Karpas-422 (cell line): ENCODE measurements at places on chromosomes 13 and 19. TPM values are rescaled to one million over a fixed set of nuclear protein-coding genes. Genes with fewer than 3 reads are reported as not detected.

Gene OR10H3
- not detected in 2 replicates for total RNA-seq

GRCh38 chr13:114110091-114110829, 22.2 kb downstream of the RASA3 start:
- no peaks in the 10 kb centered on the region for H3K4me1 ChIP-seq
- H3K27me3 ChIP-seq, result no peaks in the 10 kb centered on the region
- no peaks in the 10 kb centered on the region for H3K36me3 ChIP-seq
- no peak for DNase-seq
- H3K27ac ChIP-seq, result no peak overlapping the region

GRCh38 chr13:25462301-25463125, 90.7 kb downstream of the ATP8A2 start:
- 0 out of 2 replicates have a peak, but pooled peaks cover 3% of the 10 kb centered on the region for H3K27me3 ChIP-seq
- peak; percentile 37 for DNase-seq
- H3K27ac ChIP-seq, result no peak overlapping the region
- no peaks in the 10 kb centered on the region for H3K36me3 ChIP-seq

GRCh38 chr19:50870417-50871089, 2.7 kb upstream of the KLK2 start:
- H3K27ac ChIP-seq, result no peak overlapping the region
- no peak for DNase-seq
- H3K27me3 ChIP-seq, result no peaks in the 10 kb centered on the region
- H3K4me3 ChIP-seq, result no peak overlapping the region

- no peak overlapping the region for H3K4me3 ChIP-seq
- DNase-seq, result no peak
- peaks cover 7% of the 10 kb centered on the region; the same call in 1 of the 2 replicates for H3K36me3 ChIP-seq
- peaks cover 55% of the 10 kb centered on the region for H3K4me1 ChIP-seq
- peak overlapping the region; percentile 85 for H3K27ac ChIP-seq
- no peaks in the 10 kb centered on the region for H3K27me3 ChIP-seq
Measured at GRCh38 chr19:18168673-18169381, 4.8 kb upstream of the IFI30 start.
